ENCODE measurements at places on chromosomes 7 and 10. TPM values are rescaled to one million over a fixed set of nuclear protein-coding genes. Genes with fewer than 3 reads are reported as not detected.

DNA sequence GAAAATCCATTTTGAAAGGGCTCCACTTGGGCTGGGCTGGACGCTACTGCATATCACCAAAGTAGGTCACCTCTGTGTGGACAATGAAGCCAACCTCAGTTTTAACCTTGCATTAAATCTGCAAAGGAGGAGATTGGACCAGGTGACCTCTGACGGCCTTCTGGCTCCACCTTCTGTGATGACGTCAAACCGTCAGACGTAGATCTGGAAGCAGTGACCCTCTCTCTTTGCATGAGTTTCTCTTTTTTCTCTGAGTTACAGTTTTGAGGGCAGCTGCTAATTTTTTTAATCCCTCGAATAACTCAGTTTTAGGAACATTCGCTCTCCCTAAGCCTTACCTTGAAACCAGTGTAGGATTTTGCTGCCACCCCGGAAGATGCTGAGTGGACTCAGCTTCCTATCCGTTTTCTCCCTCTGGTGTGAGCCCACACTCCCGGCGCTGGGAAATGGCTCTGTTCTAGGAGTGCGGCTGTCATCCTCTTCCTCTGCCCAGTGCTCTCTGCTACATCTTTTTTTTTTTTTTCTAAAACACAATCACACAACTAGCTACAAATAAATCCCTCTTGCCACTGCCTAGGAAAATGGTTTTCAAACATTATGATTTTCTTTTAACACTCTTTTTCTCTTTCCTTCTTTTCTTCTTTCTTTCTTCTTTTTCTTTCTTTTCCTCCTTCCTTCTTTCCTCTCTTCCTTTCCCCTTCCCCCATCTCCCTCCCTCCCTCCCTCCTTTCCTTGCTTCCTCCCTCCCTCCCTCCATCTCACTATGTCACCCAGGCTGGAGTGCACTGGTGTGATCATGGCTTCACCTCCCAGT lies 27.7 kb upstream of the NMT2 start:
- no peak for DNase-seq

DNA sequence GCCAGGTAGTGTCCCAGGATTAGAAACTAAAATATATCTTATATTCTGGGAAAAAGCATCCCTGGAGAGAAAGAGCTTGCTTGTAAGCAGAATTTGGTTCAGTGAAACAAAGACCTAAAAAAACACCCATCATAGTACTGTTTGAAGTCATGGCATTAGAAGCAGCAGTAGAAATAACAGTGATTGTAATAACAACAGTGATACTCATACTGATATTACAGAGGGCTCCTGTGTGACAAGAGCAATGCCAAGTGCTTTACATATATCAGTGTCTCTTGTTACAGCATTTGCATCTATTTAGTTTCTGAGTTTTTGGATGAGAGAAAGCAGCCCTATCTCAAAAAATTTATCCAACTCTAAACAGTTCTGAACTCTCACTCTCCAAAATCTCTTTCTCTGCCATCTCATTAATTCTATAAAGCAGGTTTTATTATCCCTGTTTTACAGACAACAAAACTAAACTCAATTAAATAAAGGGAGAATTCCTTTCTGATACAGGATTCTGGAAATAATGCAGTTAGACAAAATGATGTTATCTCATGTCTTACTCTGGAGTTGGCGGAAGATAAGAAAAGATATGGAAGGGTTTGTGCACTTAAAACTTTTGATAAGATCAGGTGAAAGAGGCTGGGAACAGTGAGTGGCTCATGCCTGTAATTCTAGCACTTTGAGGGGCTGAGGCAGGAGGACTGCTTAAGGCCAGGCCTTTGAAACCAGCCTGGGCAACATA lies 146.5 kb upstream of the AOAH start:
- DNase-seq: no peak

CUZD1 gene
- total RNA-seq: 1.1 TPM

GRCh38 chr10:130335336-130335735 lies 199.1 kb downstream of the GLRX3 start:
- no peak for DNase-seq

FAM25G gene
- not detected for total RNA-seq

Data from MCF 10A (cell line).